GM23338 (cell line): ENCODE measurements at places on chromosomes 2 and 18. TPM values are rescaled to one million over a fixed set of nuclear protein-coding genes. Genes with fewer than 3 reads are reported as not detected.
A peak's percentile ranks its signal among the peaks of the same experiment; 100 is the strongest.

Gene SERPINB12
- polyA plus RNA-seq, result not detected in 2 replicates

Gene RPRD1A
- polyA plus RNA-seq, result 62.7 and 67.9 TPM in 2 replicates

Gene ANKRD30B
- polyA plus RNA-seq, result not detected in 2 replicates

GRCh38 chr18:36624451-36625167 lies 204.2 kb downstream of the TPGS2 start:
- H3K27me3 ChIP-seq, result no peaks in the 10 kb centered on the region
- H3K4me3 ChIP-seq, result no peak overlapping the region
- H3K27ac ChIP-seq, result no peak overlapping the region
- H3K4me1 ChIP-seq, result no peaks in the 10 kb centered on the region
- H3K36me3 ChIP-seq, result no peaks in the 10 kb centered on the region

GRCh38 chr2:72148003-72148836 lies 558 bp upstream of the CYP26B1 start:
- H3K36me3 ChIP-seq, result no peaks in the 10 kb centered on the region
- H3K27me3 ChIP-seq, result peaks cover 94% of the 10 kb centered on the region
- no peak overlapping the region for H3K27ac ChIP-seq
- H3K4me3 ChIP-seq, result peak overlapping the region; percentile 77

- H3K4me3 ChIP-seq, result no peak overlapping the region
- DNase-seq, result no peak
- no peaks in the 10 kb centered on the region for H3K36me3 ChIP-seq
- H3K27ac ChIP-seq, result no peak overlapping the region
- no peaks in the 10 kb centered on the region for H3K4me1 ChIP-seq
Measured at GRCh38 chr2:43274055-43274454, 47.6 kb upstream of the ZFP36L2 start.

DNA sequence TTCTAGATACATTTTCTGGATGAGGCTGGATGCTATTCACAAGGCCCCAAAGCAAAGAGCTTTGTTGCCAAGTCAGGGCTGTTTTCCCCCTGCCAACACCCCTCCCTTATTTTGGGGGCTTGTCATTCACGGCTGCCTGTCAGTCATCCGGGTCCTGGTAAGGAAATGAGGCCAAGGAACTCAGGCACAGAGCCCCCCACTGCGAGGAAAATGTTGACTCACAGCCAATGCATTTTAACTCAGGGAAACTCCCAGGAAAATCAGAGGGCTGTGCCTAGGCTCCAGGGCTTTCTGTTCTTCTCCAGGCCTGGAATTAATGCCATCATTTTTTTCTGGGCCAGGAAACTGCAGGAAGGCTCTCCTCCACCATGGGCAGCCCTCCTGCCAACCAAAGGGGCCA lies 241.1 kb downstream of the SMAD2 start:
- no peaks in the 10 kb centered on the region; the same call in 1 of the 2 replicates for H3K4me1 ChIP-seq
- H3K27me3 ChIP-seq, result no peaks in the 10 kb centered on the region
- peak; percentile 24 for DNase-seq
- H3K27ac ChIP-seq, result no peak overlapping the region

GRCh38 chr2:173962031-173962430 lies 3.1 kb downstream of the SP3 start:
- 0 out of 2 replicates have a peak, but pooled peaks cover 5% of the 10 kb centered on the region for H3K36me3 ChIP-seq
- H3K27ac ChIP-seq, result no peak overlapping the region
- peaks cover 20% of the 10 kb centered on the region for H3K4me1 ChIP-seq
- DNase-seq, result no peak

DNA sequence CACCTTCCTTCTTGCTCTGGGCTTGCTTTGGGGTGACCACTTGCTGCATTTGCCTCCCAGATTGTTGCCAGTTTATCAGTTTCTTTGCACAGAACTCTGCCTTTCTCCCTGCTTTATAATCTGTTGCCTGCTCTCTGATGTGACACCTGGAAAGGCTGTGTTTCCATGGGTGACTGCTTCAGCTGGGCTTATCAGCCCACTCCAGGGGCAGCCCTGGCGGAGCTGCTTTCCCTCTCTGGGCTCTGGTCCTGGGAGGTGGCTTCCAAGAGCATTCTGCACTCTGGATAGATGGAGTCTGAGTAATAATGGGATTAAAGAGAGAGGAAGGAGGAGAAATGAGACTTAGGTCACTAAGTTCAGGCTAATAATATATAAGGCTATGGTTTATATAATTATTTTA lies 352.7 kb downstream of the TSN start:
- H3K27ac ChIP-seq, result no peak overlapping the region
- H3K27me3 ChIP-seq, result no peaks in the 10 kb centered on the region
- no peaks in the 10 kb centered on the region for H3K4me1 ChIP-seq
- DNase-seq, result no peak
- H3K4me3 ChIP-seq, result no peak overlapping the region
- no peaks in the 10 kb centered on the region for H3K36me3 ChIP-seq

GRCh38 chr2:157404363-157404762 lies 39.5 kb downstream of the CYTIP start:
- no peaks in the 10 kb centered on the region for H3K27me3 ChIP-seq
- no peaks in the 10 kb centered on the region for H3K36me3 ChIP-seq
- H3K4me1 ChIP-seq, result no peaks in the 10 kb centered on the region
- no peak overlapping the region for H3K27ac ChIP-seq
- H3K4me3 ChIP-seq, result no peak overlapping the region
